CD8-positive, alpha-beta memory T cell (primary cell): ENCODE measurements at places on chromosomes 1 and 21. TPM values are rescaled to one million over a fixed set of nuclear protein-coding genes. Genes with fewer than 3 reads are reported as not detected.

The GUCA2B gene
- not detected for polyA plus RNA-seq

The B3GALT2 gene
- polyA plus RNA-seq, result 2.9 TPM

The SPATA17 gene
- polyA plus RNA-seq, result not detected

The B3GALT5 gene
- polyA plus RNA-seq, result not detected

The NUF2 gene
- 0.99 TPM for polyA plus RNA-seq

The HSD3B2 gene
- not detected for polyA plus RNA-seq

The IFI44L gene
- polyA plus RNA-seq, result 12.7 TPM

The TRIM58 gene
- 0.08 TPM for polyA plus RNA-seq

The FALEC gene
- not detected for polyA plus RNA-seq

The TMPRSS2 gene
- polyA plus RNA-seq, result not detected

DNA sequence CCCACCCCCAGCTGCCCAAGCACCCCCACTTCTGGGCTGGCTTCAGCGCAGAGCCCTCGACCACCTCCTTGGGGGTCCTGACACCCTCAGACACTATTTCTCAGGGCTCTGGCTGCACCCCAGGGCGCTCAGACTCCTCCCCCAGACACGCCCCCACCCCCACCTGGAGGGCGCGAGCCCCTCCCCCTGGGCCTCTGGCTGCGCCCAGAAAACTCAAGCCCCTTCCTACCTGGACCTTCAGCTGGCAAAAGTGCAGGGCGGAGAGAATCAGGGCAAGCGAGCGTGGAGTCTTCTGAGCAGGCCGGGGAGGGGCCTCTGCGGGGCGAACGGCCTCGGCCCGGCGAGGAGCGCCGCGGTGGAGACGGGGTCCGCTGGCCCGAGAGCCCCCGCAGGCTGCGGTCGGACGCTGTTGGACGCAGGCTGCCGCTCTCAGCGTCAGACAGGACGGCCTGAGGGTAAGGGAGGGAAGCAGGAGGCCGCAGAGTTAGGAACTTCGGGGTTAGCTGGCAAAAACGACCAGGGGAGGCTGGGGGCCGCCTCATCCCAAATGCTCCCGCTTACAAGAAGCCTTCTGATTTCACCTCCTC, 17.4 kb upstream of the NBPF1 start:
- DNase-seq, result no peak

DNA sequence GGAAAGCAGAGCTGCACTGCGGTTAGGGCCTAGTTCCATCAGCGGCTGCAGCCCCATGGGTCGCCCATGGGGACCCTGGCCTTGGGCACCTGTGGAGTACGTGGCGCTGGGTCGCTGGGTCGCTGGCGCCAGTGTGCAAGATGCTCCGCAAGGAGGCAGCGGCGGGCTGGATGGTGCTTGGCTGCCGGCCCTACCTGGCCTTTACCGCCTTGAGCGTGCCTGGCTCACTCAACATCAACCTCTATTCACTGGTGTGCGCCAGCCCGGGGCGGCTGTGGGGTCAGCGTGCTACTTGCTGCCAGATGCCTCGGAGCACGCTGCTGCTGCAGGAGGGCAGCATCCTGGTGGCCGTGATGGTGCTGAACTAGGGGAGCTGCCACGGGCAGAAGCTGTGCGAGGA, 85.1 kb upstream of the RHOU start:
- DNase-seq, result peak; percentile 43

DNA sequence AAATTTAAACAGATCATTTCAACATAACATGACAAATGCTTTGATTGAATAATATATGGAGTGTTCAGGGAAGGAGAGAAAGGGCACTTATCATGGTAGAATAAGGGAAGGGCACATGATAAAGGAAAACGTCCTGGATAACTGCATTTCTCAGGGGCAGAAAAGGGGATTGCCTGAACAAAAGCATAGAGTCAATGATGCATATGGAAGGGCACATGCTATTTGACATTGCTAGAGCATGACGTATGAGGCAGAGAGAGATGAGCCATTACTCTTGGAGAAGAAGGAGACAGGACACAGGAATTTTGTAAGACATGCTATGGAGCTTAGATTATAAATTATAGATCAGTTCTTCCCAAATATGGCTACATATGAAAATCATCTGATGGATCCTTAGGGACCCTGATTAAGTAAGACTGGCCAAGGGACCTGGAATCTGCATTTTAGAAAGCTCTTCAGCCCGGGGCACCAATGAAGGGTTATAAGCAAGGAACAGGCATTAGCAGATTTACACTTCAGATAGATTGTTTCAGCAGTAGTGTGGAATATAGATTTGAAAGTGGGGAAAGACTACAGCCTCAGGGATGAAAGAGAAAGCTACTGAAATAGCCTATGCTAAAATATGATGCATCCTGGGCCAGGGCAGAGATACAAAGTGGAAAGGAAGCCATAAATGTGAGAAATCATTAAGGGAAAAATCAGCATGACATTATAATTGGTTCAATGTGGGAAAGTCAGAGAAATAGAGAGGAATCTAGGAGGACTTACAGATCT, 21.3 kb downstream of the FMO2 start:
- DNase-seq, result no peak

DNA sequence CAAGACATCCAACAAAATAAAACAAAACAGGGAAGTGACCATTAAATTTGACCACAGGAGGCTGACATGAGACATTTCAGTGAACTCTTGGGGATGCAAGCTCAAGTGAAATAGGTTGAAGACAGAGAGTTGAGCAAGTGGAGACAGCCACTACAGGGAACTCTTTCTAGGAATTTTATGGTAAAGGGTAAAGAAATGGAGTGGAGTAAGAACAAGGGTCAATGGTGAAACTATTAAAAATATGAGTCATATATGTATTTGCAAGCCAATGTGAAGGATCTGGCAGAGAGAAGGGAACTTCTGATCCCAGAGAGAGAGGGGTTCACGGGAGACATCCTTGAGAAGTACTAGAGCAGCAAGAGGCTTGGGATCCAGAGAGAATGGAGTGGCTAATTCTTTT, 9.1 kb upstream of the TRABD2B start:
- DNase-seq, result no peak

GRCh38 chr1:237814319-237814924, 76.3 kb downstream of the ZP4 start:
- DNase-seq, result no peak

DNA sequence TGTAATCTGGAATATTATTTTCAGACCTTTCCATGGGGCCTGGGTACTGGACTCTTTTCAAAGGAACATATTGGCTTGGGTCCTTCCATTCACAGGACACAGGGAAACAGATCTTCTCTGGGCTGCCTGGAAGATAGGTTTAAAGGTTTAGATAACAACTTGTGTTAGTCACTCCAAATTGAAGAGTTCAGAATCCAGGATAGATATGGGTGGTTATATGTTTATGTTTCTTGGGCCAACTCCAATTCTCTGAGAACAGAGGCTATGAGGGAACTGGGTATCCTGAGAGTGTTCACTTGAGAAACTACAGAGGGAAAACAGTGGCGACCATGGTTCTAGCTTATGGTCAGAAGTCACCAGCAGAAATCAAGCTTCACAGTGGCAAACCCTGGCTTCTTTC, 8.7 kb upstream of the PIGM start:
- DNase-seq, result no peak

DNA sequence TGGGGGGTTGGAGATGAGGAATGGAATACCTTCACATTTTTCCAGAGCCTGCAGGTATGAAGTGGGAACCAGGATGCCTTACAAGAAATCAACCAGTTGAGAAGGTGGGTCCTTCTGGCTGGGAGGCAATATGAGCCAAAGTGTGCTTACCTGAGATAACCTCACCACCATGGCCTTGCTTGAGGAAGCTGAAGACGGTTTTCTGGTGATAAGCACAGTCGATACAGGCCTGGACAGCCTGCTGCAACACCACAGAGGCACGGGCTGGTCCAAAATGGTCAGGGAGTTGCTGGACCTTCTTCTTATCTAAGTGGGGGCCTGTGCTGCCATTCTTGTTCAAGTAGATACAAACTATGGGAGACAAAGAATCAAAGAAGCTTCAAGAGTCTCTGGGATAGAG, 27.0 kb upstream of the SLFNL1 start:
- no peak for DNase-seq

DNA sequence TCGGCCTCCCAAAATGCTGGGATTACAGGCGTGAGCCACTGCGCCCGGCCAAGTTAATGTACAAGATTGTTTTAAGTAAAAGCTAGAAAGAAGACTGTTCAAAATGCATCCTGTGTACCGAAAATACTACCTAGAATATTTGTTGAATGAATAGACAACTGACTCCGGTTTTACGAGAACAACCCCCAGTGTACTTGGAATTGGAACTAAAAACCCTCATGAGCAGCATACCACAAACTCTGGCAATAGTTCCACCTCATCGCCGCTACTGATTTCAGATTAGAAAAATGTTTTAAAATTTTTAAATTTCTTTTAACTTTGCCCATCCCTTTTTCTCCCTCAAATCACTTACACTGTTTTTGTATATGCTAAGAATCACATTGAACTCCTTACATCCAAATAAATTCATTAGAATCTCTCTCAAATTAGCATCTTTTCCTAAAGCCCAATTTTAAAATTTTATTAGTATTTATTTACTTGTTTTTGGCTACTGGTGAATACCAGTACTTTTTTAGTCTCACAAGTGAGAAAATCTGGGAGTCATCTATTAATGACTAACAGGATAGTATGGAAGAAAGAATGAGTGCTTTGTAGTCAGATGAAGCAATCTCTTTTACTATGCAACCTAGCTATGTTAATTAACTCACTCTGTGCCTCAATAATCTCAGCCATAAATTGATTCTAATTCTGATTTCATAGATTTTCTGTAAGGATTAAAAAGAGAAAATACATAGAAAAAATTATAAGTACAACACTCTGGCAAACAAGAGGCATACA, 95.1 kb downstream of the GPATCH2 start:
- DNase-seq, result no peak

DNA sequence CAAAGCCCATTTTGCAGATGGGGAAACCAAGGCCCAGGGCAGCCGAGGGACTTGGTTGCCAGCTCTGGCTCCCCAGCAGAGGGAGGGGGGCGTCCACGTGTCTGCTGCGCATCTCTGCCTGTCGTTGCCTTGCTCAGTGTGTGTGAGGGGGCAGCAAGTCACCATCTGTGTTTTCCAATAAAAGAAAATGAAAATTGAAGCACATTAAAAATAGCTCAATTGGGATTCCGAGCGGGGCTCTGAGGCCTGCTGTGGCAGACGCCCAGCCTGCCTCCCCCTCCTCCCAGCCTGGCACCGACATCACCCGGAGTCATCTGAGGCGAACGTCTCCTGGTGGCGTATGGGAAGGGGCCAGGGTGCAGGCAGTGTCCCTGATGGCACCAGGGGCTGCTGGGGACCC, 51.2 kb downstream of the EPHB2 start:
- DNase-seq, result no peak

DNA sequence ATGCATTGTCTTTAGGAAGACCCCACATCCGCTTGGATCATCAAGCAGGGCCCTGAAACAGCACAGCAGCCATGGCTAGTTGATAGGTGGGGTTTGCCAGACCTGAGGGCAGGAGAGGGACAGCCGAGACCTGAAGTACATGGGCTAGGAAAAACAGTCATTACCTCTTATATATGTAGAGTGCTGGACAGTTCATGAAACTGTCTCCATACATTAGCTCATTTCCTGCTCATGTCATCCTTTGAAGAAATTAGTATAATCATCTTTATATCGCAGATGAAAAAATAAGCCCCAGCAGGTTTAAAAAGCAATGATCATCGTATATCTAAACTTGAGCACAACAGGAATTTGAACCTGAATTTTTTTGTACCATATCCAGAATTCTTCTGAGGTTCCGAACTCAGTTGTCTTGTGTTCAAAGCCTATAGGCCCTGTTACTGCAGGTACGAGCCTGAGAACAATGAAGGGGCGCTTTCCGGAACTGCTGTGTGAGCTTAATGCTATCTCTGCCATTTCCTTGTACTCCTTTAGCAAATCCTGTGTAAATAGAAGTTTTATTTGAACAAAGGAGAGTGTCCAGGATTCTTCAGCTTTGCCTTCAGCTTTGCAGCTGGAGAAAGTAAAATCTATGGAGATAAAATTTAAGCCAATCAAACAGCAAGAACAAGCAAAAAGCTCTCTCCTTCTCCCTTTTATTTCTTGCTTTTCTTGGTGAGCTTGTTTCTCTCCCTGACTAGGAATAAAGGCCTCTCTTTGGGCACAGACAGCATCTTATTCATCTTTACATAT, 32.4 kb upstream of the DUSP10 start:
- DNase-seq, result no peak

GRCh38 chr1:38686167-38686926, 173.2 kb downstream of the RRAGC start:
- DNase-seq, result no peak

- no peak for DNase-seq
Observed at GRCh38 chr1:232949636-232950196, 695 bp upstream of the NTPCR start.

- no peak for DNase-seq
Observed at GRCh38 chr1:57794078-57794477, 370.2 kb upstream of the DAB1 start.

GRCh38 chr21:46325073-46325912, 1.3 kb downstream of the PCNT start:
- DNase-seq, result no peak

GRCh38 chr1:71014178-71014579, 33.4 kb downstream of the PTGER3 start:
- DNase-seq, result no peak

GRCh38 chr1:109762821-109763645, 690 bp downstream of the EPS8L3 start:
- no peak for DNase-seq

DNA sequence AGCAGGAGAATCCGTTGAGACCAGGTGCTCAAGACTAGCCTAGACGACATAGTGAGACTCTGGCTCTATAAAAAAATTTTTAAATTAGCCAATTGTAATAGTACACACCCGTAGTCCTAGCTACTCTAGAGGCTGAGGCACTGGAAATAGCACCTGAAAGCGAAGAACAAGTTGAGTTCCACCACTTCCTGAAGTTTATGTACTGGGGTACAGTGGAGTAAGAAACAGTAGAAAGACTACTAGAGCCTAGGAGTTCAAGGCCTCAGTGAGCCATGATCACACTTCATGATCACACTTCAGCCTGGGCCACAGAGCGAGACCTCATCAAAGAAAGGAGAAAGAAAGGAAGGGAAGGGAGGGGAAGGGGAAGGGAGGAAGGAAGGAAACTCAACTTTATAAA, 19.8 kb downstream of the RSBN1 start:
- no peak for DNase-seq
